ENCODE measurements at places on chromosomes 6 and 20. TPM values are rescaled to one million over a fixed set of nuclear protein-coding genes. Genes with fewer than 3 reads are reported as not detected.

- DNase-seq, result no peak
- no peaks in the 10 kb centered on the region for H3K27me3 ChIP-seq
- H3K4me3 ChIP-seq, result no peak overlapping the region
- no peaks in the 10 kb centered on the region for H3K36me3 ChIP-seq
- H3K27ac ChIP-seq, result no peak overlapping the region
Observed at GRCh38 chr6:57255451-57256169, 33.5 kb upstream of the RAB23 start.

Gene SLPI
- total RNA-seq, result not detected

DNA sequence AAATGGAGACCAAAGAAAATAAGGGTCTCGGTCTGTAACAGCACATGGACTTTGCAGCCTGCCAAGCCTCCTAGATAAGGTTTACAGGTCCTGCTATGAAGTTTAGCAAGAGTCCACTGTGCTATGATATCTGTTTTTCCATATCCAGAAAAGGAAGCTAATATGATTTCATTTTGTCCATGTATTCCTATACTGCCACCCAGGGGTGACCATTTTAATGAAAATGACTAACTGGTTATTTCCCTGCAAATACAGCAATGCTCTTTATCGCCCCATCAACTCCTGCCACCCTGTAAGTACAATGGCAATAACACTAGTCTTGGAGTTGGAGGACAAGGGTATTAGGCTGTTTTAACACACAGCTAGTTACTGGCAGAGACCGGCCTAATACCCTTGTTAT lies 115.2 kb upstream of the GLP1R start:
- no peaks in the 10 kb centered on the region for H3K27me3 ChIP-seq
- H3K4me1 ChIP-seq, result no peaks in the 10 kb centered on the region
- H3K36me3 ChIP-seq, result no peaks in the 10 kb centered on the region
- no peak overlapping the region for H3K4me3 ChIP-seq

GRCh38 chr6:166997768-166998255 lies 1.4 kb upstream of the CEP43 start:
- DNase-seq, result peak; percentile 90
- H3K36me3 ChIP-seq, result no peaks in the 10 kb centered on the region
- H3K4me1 ChIP-seq, result peaks cover 23% of the 10 kb centered on the region
- H3K27ac ChIP-seq, result peak overlapping the region; percentile 77
- no peaks in the 10 kb centered on the region for H3K27me3 ChIP-seq

DNA sequence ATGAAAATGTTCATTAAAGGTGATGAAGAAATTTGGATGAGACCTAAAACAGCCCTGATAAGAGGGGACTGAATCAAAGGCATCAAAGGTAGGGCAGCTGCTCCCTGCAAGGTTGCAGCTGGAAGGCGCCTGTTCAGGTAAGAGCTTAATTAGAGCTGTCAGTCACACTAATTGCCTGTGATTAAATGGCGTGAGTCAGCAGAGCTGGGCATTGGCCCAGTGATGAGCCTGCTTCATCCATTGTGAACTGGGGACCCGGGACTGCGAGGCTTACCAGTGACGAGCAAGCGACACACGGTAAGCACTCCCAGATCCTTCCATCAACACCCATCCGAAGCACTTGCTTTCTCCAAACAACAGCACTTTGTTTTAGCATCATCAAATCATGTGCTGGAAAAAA lies 621.5 kb upstream of the CDH4 start:
- H3K4me3 ChIP-seq, result no peak overlapping the region
- no peak for DNase-seq
- no peaks in the 10 kb centered on the region for H3K36me3 ChIP-seq
- H3K27ac ChIP-seq, result no peak overlapping the region

DNA sequence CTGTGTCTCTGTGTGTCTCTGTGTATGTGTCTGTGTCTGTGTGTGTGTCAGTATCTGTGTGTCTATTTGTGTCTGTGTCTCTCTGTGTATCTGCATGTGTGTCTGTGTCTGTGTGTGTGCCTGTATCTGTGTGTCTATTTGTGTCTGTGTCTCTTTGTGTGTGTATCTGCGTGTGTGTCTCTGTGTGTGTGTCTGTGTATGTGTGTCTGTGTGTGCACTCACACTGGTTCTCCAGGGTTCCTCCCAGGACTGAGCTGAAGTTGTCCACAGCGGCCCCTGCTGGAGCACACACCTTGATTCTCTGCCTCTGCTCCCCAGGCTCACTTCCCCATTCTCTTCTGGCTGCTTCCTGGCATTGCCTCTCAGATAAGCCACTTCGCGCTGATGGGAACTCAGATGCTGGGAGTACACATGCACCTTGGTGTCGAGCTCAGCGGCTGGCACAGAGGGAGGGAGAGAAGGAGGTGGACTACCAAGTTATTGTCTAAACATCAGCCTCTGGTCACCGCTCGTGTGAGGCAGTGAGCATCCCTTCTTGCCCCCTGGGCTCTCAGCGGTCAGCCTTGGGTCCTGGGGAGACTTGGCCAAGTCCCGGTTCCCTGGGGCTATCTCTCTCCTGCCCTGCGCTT lies 104.9 kb upstream of the NXT1 start:
- no peaks in the 10 kb centered on the region for H3K36me3 ChIP-seq
- H3K4me1 ChIP-seq, result no peaks in the 10 kb centered on the region
- H3K27me3 ChIP-seq, result peaks cover 3% of the 10 kb centered on the region

Gene ZKSCAN3
- total RNA-seq, result 1.8 TPM

DNA sequence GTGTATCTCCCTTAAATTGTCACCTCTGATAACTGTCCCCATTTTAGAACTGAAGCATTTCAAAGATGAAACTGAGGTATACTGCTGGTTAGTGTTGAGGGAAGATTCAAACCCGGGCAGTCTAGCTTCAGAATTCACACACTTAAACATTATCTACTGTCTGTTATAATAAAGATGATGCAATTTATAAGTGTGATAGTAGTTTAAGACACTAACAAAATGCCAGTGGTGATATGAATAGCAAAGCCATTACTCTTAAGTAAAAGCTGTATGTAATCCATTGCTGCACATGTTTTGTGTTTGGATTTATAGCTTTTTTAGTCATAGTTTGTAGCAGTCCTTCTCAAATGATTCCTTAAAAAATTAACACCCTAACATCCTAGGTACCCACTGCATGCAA lies 19.8 kb downstream of the USP45 start:
- no peaks in the 10 kb centered on the region for H3K36me3 ChIP-seq
- H3K4me1 ChIP-seq, result peaks cover 8% of the 10 kb centered on the region
- no peaks in the 10 kb centered on the region for H3K27me3 ChIP-seq
- H3K4me3 ChIP-seq, result no peak overlapping the region
- no peak overlapping the region for H3K27ac ChIP-seq
- DNase-seq, result no peak

- DNase-seq, result no peak
- H3K27me3 ChIP-seq, result no peaks in the 10 kb centered on the region
- no peaks in the 10 kb centered on the region for H3K4me1 ChIP-seq
- no peak overlapping the region for H3K27ac ChIP-seq
- H3K4me3 ChIP-seq, result no peak overlapping the region
- no peaks in the 10 kb centered on the region for H3K36me3 ChIP-seq
Observed at GRCh38 chr6:57021086-57021720, 25.3 kb upstream of the KIAA1586 start.

GRCh38 chr6:82264824-82265223 lies 17.3 kb upstream of the IBTK start:
- peaks cover 16% of the 10 kb centered on the region for H3K4me1 ChIP-seq
- no peak overlapping the region for H3K27ac ChIP-seq
- H3K27me3 ChIP-seq, result no peaks in the 10 kb centered on the region
- no peak overlapping the region for H3K4me3 ChIP-seq

DNA sequence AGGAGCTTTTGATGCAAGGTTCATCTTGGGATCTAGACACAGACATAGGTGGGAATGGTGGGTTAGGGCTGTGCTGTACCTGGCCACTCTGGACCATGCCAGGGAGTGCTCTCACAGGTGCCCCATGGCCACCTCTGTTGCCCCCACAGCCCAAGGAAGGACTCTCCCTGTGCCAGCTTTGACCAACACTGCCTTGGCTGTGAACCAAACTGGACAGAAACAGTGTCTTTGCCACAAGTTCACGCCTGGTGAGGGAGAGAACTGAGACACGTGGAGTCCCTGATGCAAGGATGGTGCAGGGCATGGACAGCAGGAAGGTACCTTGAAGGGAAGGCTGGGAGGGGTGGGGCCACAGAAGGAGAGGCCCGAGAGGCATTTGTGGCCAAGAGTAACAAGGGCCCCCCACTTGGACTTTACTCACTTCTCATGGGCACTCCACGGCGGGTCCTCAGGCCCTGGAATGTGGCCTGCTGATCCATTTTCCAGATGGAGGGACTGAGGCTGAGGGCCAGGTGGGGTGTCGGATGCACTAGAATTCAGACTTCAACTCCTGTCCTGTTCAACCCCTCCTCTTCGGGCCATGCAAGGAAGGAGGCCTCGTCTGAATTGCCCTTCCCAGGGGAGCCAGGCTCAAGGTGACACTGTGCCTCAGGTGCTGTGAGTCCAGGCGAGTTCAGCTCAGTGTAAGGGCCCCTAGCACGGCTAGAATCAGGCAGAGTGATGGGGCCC lies 103.3 kb downstream of the YTHDF1 start:
- no peaks in the 10 kb centered on the region for H3K36me3 ChIP-seq
- H3K4me3 ChIP-seq, result no peak overlapping the region
- DNase-seq, result no peak

DNA sequence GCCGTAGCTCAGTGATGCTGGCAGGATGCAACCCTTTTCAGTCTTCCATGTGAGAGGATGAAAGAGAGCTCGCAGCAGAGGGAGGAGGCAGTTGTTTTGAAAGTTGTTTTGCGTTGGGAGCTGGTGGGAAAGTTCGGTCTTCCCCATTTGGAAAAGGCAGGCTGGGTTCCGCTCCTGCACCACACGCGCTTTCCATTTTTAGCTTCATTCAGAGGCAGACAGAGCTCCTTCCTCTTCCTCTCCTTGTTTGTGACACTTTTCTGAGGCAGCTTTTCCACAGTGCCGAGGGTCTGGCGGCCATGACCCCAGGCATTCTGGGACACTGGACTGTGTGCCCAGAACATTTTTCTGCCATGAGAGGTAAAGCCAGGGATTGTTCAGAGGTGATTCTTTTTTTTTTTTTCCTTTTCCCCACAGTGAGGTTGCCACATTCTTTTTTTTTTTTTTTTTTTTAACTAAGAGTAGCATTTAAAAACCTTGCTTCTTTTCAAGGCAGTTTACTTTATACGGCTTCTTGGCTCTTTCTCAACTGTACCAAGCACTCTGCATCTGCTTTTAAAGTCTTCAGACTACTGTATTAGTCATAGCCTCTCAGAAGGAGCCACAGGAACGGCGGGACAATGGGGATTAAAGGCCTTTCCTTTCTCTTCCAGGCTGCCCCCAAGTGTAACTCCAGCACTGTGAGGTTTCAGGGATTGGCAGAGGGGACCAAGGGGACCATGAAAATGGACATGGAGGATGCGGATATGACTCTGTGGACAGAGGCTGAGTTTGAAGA lies 1.6 kb downstream of the PRDM1 start:
- peak; percentile 27 for DNase-seq
- H3K4me1 ChIP-seq, result peaks cover 10% of the 10 kb centered on the region
- H3K27me3 ChIP-seq, result peaks cover 53% of the 10 kb centered on the region
- H3K36me3 ChIP-seq, result no peaks in the 10 kb centered on the region
- no peak overlapping the region for H3K4me3 ChIP-seq
- H3K27ac ChIP-seq, result no peak overlapping the region

- no peaks in the 10 kb centered on the region for H3K27me3 ChIP-seq
- H3K36me3 ChIP-seq, result no peaks in the 10 kb centered on the region
- H3K27ac ChIP-seq, result no peak overlapping the region
Observed at GRCh38 chr6:125474061-125474460, 172.3 kb upstream of the HDDC2 start.

- no peaks in the 10 kb centered on the region for H3K4me1 ChIP-seq
- no peak within 1 kb of the TSS for H3K4me3 ChIP-seq
- no peaks in the 10 kb centered on the region for H3K36me3 ChIP-seq
- no peak for DNase-seq
Observed at GRCh38 chr6:169253337-169254238, at the start of gene THBS2. THBS2 (minus strand) TSS chr6:169253846; CDS start chr6:169250784, 3,062 bp downstream.

Gene NOX3
- total RNA-seq, result not detected

DNA sequence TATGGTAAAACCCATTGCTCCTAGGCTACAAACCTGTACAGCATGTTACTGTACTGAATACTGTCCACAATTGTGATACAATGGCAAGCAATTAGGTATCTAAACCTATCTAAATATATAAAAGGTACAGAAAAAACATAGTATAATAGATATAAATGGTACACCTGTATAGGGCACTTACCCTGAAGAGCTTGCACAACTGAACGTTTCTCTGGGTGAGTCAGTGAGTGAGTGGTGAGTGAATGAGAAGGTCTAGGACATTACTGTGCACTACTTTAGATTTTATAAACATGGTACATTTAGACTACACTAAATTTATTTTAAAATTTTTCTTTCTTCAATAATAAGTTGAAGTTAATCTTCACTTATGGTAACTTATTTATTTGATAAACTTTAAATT lies 119.9 kb upstream of the CEP85L start:
- no peak for DNase-seq
- no peaks in the 10 kb centered on the region for H3K27me3 ChIP-seq
- H3K4me3 ChIP-seq, result no peak overlapping the region

- no peaks in the 10 kb centered on the region for H3K27me3 ChIP-seq
- H3K36me3 ChIP-seq, result no peaks in the 10 kb centered on the region
- no peak overlapping the region for H3K27ac ChIP-seq
- no peak overlapping the region for H3K4me3 ChIP-seq
Observed at GRCh38 chr6:124002377-124003081, 198.9 kb downstream of the NKAIN2 start.

Gene NRN1
- total RNA-seq, result 1.3 TPM
